ENCODE measurements at places on chromosomes 3 and 15.
A peak's percentile ranks its signal among the peaks of the same experiment; 100 is the strongest.

DNA sequence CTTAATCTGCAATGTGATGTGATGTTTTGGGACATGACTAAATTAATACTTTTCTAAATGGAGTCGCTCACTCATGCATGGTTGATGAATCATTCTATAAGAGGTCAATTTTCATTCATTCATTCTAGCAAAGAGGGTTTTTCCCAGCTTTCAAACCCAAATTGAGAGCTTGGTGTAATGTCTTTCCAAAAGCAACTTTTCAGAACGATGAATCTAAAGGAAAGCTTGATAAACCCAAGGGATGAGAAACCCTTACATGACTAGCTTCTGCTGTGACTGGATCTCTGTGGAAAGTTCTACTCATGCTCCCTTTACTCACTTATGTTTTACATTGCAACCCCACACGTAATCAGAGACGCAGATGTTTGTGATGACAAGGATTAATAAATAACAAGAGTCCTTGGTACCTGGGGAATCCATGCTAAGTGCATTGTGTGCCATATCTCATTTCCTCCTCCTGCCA is 47.7 kb downstream of the PDZRN3 start:
- no peak for DNase-seq

- DNase-seq = no peak
Observed at GRCh38 chr3:131630097-131630496, 127.3 kb upstream of the MRPL3 start.

- no peak for DNase-seq
Observed at GRCh38 chr3:177145381-177145780, 51.9 kb downstream of the TBL1XR1 start.

GRCh38 chr15:87489902-87490665 is 766.5 kb downstream of the NTRK3 start:
- no peak for DNase-seq

GRCh38 chr3:8301977-8302735 is 199.5 kb upstream of the LMCD1 start:
- no peak for DNase-seq

DNA sequence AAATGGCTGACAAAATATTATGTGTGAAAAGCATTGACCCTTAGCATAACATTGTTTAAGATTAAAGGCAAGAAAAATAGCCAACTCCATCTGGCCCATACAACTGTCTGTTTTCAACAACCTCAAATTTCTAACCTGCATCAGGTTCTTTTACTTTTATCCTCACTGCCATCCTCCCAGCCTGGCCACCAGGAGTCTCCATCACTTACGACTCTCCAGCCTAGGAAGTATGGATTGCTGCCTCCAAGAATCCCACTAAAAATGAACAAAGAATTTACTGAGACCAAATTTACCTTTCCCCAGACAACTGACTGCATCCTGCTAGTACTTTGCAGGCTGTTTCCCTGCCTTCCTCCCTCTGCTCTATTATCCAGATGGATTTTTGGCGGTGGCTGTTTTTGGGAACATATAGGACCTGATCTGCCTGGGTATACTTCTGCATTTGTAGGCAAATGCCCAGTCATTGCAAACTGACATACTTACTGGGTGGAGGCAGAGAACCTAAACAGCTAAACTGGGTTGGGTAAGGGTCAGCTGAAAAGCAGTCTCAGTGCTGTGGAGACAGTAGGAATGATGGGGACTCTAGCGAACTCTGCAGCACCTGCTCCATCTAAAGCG is 144.2 kb downstream of the GHSR start:
- no peak for DNase-seq

DNA sequence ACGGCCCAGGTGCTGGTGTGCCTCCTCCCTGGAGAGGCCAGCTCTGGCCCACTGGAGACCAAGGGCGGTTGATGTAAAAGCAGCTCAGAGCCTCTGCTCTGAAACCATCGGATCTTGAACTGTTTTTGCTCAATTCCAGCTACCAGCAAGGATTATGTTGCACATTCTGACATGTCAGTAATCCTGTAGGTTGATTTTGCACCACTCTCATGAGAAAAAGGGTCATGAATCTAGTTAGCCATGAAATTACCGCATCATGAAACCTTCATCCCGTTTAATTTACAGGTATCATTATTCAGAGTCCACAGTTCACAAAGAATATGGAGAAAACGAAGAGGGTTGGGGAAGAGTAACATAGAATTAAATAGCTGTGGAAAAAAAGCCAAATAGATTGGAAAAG is 120.4 kb upstream of the NSMCE3 start:
- no peak for DNase-seq

GRCh38 chr3:111210866-111211564 is 139.4 kb downstream of the NECTIN3 start:
- no peak for DNase-seq

DNA sequence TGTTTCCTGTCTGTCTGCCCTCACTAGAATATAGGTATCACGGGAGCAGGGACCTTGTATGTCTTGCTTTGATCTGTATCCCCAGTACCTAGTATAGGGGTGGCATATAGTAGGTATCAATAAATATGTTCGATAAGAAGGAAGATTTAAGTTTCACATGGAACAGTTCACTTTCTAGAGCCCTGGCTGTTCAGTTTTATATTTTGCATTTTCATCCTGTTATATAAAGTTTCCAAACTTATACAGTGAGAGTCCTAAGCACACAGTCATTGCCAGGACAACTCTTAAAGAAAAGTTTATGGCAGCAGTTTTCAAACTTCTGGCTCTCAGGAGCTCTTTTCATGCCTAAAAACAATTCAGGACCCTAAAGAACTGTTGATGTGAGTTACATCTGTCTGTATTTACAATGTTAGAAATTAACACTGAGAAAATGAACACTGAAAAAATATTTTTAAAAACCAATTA is 13.4 kb downstream of the ITPR1 start:
- DNase-seq = no peak

DNA sequence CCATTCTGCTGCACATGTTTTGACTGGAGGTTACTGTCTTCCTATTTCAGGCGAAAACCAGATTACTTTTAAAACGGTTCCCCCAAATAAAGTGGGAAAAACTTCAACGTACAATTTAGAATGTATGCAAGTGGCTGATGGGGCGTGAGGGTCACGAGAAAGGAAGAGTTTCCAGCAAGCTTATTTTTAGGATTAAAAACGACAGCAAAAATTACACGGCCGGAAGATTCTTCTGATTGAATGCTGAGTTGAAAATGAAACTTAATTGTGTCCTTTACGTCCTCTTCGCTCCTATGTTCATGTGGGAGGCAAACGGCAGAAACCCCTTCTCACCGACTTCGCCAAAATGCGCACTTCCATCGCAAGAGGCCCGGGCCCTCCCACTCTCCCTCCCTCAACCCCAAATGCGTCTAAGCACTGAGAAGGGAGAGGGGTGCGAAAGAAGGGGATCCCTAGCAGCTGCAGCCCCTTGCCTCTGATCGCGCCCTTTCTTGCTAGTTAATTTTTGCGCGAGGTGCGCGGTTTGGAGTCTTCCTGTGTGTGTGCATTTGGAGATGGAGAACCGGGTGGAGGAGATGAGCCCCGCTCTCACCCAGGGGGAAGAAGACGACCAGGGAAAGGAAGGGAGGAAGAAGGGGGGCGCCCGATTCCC is 656 bp downstream of the CD47 start:
- peak; percentile 52 for DNase-seq

- DNase-seq = no peak
Observed at GRCh38 chr15:66679657-66680108, 22.4 kb upstream of the SMAD6 start.

DNA sequence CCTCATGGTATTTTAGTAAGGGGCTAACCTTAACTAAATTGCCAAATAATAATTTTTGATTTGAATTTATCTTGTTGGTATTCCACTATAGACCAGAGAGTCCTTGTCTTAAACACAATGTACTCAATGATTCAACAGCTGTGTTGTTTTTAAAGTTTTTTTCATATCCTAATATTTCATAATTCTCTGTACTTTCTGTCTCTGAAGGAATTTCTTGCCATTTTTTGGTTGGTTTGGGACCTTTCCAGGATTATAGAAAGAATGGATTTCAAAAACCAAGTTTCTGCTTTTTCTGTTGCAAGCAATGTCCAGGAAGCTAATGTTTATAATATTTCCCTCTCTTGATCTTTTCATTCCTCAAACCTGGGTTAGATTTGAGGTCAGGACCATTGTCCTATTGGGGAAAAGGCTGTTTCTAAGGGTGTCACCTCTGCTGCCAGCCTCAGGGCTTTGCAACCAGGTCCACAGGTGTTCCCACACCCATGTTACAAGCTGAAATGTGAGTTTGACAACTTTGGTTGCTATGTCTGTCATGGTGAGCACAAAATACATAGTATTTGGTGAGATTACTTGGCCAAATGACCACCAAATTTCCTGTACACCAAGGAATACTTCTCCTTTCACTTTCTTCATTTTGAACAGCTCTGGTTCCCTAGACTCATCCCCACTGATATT is 363.7 kb upstream of the RGMA start:
- DNase-seq = no peak

GRCh38 chr15:39578851-39579486 is 1.9 kb upstream of the THBS1 start:
- DNase-seq = no peak

GRCh38 chr3:72082776-72083462 is 298.0 kb upstream of the PROK2 start:
- DNase-seq = no peak

DNA sequence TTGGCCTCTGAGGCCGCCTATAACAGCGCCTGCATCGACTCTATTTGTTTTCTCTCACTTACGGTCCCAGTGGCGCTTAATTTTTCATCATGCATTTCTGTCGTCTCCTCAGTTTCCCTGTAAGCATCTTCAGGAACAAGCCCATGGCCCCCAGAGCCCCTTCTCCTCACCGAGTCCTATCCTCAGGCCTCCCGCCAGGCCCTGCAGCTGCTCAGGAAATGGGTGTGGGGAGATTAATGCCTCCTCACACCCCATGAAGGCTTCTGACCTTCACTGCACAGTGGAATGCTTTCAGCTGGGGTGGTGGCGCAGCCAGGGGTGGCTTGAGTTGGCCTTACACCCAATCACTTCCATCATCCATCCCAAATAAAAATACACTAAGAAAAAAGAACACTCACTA is 260.4 kb downstream of the FAM43A start:
- no peak for DNase-seq

- no peak for DNase-seq
Observed at GRCh38 chr3:44983484-44983941, 7.5 kb downstream of the EXOSC7 start.

DNA sequence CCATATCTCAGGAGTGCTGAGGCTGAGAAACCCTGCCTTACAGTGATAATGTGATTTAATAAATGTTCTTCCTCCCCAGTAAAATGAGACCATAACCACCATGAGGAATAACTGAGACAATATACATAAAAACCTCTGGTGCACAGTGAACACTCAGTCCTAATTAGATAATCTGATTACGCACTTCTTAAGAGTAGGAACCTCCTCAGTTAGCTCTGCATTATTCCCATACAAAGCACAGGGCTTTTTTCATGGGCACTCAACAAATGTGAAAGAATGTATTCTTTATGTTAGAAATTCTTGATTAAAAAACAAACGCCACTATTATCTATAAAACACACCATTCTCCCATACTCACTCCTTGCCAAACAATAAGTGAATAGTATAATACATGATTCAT is 97.0 kb downstream of the TNIK start:
- DNase-seq = no peak

GRCh38 chr15:27816790-27817189 is 282.3 kb downstream of the OCA2 start:
- DNase-seq = no peak
